ENCODE measurements at places on chromosomes 1 and 21.

DNA sequence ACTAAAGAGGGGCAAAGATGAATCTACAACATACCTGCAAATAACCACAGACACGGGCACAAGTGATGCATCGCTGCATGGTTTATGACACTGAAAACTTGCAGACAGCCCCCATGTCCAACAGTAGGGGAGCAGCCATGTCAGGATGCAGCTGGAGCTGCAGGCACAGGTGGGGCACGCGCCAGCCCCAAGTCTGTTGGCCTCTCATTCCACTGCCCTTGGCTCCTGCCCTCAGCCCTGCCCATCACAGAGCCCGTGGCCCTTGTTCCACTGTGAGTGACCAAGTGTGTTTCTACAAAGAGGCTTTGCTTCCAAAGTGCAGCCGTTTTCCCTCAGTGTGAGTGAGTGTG lies 3.2 kb upstream of the PADI4 start:
- no peak for DNase-seq

- no peak for DNase-seq
Measured at GRCh38 chr1:71583756-71584155, 502.9 kb upstream of the ZRANB2 start.

GRCh38 chr1:228334226-228334935 lies 72.3 kb downstream of the TRIM11 start:
- no peak for DNase-seq

GRCh38 chr1:66267201-66267940 lies 266.6 kb upstream of the SGIP1 start:
- DNase-seq: no peak

DNA sequence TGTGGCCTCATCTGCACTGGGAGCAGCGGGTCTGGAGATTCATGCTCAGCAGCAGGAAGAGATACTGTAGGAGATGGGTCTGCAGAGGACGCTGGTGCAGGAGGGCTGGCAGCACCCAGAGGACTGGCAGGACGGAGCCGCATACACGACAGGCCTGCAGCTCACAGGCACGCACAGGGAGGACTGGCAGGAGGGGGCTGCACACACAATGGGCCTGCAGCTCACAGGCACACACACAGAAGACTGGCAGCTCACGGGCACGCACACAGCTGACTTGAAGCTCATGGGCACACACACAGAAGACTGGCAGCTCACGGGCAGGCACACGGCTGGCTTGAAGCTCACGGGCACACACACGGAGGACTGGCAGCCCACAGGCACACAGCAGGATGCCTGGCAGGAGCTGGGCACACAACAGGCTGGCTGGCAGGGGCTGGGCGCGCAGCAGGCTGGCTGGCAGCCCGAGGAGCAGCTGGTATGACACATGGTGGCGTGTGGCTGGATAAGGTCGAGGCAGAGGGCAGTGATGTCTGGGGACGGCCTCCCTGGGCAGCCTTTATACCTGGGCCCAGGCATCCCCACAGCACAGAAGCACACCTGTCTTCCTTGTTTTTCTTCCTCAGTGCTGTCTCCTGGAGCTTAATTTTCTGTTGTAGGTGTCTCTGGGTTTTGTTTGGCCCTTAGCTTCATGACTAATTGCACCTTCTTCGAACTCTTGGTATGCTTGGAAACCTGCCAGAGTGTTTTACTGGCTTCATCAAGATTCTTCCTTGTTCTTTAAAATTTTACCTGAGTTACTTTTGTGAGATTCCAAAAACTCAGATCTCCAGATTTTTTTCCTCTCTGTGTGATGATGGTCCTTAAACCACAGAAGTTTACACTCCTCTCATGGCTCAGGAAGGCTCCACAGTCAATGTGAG lies at the start of gene KRTAP12-2:
KRTAP12-2 (minus strand) TSS at position 527 of the 920 bp plus-strand sequence; CDS start at position 486, 41 bp downstream.
- no peak for DNase-seq

DNA sequence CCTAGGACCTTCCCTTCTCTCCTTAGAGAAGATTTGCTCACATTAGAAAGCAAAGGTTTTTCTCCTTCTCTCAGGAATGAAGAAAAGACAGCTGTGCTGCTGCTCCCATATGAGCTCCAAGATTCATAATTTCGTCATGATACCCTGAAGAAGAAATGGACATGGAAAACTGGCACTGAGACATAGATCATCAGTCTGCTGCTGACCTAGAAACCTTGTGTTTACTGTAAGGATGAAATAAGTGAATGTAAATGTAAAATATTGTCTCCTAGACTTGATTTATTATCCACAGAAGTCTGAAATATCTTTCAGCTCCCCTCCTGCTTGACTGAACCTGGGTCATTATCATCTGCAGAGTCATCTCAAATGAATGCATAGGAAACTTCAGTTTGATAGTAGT lies 77.9 kb downstream of the ZC3H11B start:
- no peak for DNase-seq

GRCh38 chr21:41478319-41479177 lies 29.4 kb downstream of the TMPRSS2 start:
- no peak for DNase-seq

GRCh38 chr1:211326528-211327345 lies at the start of gene TRAF5:
TSS of gene TRAF5 (plus strand) at chr1:211326833. CDS start at chr1:211353240, 26,407 bp downstream.
- peak; percentile 57 for DNase-seq

- DNase-seq: no peak
Measured at GRCh38 chr1:66752671-66753371, 562 bp downstream of the DYNLT5 start.

GRCh38 chr1:94683886-94684285 lies 136.3 kb upstream of the SLC44A3 start:
- DNase-seq: no peak

DNA sequence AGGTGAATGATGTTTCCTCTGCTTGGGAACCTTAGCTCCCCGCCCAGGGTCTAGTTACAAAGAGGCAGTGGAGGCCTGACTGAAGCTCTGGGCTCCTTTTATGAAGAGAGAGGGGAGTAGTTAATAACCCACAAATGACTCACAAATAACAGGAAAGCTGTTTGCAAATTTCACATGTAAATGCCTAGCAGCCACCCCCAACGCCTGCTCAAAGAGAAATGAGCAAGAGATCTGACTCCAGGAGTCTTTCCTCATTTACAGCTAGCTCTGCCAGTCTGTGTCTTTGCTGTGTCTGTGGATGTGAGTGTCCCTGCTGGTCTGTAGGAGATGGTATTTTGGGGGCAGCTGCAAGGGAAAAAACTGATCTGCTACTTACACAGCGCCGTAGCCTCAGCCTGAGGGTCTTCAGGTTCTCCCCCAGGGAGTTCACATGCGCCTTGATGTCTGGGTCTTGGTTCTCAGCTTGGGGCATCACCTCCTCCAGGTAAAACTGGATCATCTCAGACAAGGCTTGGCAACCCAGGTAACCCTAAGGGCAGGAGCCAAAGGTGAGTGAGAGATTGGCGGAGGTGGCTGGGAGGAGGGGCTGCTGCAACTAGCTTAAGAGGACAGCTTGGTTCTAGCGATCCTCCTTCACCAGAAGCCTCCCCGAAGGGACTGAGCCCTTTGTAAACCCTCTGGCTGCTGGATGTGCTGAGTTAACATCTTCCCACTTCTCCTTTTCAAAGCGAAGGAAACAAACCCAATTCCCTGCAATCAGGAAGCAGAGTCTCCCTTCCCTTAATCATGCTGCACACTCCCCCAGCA lies at the start of gene IL19:
IL19 (plus strand) TSS at position 243 of the 807 bp plus-strand sequence. CDS start 65,890 bp downstream, outside the sequence.
- peak; percentile 24 for DNase-seq

- DNase-seq: no peak
Measured at GRCh38 chr1:106978477-106979322, 77.8 kb upstream of the PRMT6 start.

DNA sequence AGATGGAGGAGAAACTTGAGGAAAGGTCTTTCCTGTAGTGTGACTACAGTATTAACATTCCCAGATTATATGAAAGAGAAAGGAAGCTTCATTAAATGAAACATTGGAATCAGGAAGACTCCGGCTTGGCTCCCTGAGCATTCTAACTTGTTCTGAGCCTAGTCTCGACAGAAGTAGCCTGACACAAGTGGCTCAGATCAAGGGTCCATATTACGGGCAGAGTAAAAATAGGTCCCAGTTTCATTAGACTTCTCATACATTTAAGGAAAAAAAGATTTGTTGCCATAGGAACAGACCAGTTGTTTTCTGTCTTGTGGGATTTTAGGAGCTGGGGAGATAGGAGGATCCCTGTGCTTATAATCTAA lies 12.8 kb downstream of the SMAP2 start:
- no peak for DNase-seq

GRCh38 chr1:86419277-86419903 lies 4.6 kb upstream of the CLCA2 start:
- peak; percentile 20 for DNase-seq

GRCh38 chr1:18013216-18013615 lies 94.4 kb upstream of the IGSF21 start:
- DNase-seq: no peak

DNA sequence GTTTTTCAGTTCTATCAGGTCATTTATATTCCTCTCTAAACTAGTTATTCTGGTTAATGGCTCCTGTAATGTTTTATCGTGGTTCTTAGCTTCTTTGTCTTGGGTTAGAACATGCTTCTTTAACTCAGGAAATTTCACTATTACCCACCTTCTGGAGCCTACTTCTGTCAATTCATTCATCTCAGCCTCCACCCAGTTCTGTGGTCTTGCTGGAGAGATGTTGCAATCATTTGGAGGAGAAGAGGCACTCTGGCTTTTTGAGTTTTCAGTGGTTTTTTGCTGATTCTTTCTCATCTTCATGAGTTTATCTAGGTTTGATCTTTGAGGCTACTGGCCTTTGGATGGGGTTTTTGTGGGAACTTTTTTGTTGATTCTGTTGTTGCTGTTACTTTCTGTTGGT lies 213.0 kb downstream of the BRINP2 start:
- no peak for DNase-seq

DNA sequence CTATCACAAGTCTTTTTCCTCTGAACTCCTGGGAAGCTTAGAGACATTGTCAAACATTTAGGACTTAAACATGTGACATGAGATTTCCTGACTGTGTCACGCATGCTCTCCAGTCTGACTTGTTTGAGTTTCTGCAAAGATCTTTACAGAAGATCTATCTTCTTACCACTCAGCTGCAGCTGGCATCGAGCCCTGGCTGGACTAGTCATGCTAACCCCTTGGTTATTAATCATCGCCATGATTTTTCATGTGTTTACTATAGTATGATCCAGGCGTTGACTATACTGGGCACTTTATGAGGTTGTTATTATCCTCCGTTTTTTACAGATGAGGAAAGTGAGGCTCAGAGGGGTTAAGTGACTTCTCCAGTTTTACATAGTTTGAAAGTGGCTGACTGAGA lies 18.1 kb upstream of the IRF2BP2 start:
- DNase-seq: no peak

DNA sequence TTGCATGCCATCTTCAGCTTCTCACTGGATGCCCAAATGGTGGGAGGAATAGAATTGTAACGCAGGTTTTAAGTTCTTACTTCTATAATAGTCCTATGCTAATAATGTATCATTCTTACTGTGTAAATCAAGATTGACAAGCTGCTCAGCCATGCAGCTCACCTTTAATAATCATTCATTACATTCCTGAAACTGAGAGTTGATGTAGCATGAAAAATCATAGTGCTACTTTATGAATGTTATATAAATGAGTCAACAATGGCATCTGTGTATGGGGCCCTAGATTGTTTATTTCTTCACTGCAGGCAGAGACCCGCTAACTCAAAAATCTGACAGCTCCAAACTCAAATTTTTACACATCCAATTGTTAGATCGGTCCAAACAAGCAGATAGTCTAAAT lies 34.4 kb downstream of the FH start:
- DNase-seq: no peak

DNA sequence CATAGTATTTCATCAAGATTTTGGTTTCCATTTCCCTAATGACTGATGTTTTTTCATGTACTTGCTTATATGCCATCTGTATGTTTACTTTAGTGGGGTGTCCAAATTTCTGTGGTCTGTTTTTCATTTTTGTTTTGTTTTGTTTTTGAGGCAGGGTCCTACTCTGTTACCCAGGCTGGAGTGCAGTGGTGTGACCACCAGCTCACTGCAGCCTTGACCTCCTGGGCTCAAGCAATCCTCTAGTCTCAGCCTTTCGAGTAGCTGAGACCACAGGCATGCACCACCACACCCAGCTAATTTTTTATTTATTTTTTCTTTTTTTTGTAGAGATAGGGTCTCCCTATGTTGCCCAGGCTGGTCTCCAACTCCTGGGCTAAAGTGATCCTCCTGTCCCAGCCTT lies 378.0 kb upstream of the VAMP3 start:
- DNase-seq: no peak

DNA sequence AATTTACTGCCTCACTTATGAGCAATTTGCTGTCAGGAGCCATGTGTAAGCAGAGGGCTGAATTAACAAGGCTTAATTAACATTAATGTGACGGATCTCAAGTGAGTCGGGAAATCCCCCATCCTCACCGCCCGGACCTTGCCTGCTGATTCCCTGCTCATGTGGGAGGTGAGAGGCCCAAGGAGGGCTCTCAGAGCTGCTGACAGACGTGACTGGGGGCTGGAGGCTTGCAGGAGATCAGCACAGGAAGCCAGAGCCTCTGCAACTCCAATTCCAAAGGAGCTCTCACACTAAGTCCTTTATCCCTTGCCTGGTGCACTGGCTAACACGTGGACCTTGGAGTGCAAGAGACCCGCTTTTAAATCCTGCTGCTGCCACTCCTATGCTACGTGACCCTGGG lies 19.4 kb downstream of the LRP8 start:
- no peak for DNase-seq

DNA sequence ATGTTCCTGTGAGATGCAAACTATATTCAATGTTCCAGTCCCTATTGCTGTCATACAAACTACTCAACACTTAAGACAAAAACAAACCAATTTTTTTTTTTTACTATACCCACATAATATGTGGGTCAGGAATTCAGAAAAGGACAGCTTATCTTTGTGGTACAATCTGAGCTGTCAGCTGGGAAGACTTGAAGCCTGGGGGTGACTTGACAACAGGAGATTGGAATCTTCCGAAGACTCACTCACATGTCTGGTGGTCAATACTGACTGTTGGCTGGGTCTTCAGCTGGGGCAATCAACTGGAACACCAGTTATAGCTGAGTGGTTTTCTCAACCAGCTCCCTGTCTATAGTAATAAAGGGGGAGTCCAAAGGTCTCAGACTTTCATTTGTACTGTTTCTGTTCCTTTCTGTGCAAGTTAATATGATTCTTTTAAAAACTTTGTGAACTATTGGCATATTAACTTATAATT lies 81.7 kb upstream of the ATP1B1 start:
- no peak for DNase-seq

GRCh38 chr1:17922833-17923232 lies 167.7 kb downstream of the ACTL8 start:
- peak; percentile 5 for DNase-seq

- no peak for DNase-seq
Measured at GRCh38 chr1:184373155-184373554, 13.7 kb upstream of the C1orf21 start.

DNA sequence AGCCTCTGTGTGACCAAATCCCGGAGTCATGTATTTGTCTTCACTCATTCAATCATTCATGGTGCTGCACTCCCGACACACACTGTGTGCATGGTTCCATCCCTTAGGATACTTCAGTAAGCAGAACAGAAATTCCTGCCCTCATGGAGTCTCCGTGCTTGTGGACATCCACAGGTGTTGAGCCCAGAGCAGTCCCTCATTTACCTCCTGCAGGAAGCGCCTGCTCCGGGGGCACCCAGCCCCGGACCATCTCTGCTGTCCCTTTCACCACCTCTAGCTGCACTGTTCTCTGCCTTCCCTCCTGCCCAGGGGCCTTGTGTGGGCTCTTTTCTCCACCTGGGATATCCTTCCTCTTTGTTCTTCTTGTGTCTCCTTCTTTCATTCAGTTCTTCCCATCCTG lies 9.5 kb upstream of the ZBTB21 start:
- DNase-seq: no peak

GRCh38 chr1:39104158-39105060 lies 78.3 kb downstream of the NDUFS5 start:
- no peak for DNase-seq

All from stimulated activated CD4-positive, alpha-beta T cell treated with anti-CD3 and anti-CD28 coated beads, Interleukin-4, amount 100 ng/mL, for 1 hour (primary cell).